Fibroblast of villous mesenchyme (primary cell): ENCODE measurements at places on chromosomes 1 and 21. TPM values are rescaled to one million over a fixed set of nuclear protein-coding genes. Genes with fewer than 3 reads are reported as not detected.

DNA sequence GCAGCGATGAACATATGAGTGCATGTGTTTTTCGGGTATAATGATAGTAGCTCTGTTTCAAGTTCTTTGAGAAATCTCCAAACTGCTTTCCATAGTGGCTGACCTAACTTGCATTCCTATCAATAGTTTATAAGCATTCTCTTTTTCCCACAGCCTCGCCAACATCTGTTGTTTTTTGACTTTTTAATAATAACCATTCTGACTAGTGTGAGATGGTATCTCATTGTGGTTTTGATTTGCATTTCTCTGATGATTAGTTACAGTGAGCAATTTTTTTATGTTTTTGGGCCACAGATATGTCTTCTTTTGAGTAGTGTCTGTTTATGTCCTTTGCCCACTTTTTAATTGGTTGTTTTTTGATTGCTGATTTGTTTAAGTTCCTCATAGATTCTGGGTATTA lies 10.6 kb upstream of the RUNX1 start:
- peak; percentile 79 for DNase-seq

GRCh38 chr1:171061425-171062143 lies 29.1 kb upstream of the FMO3 start:
- DNase-seq: peak; percentile 64

DNA sequence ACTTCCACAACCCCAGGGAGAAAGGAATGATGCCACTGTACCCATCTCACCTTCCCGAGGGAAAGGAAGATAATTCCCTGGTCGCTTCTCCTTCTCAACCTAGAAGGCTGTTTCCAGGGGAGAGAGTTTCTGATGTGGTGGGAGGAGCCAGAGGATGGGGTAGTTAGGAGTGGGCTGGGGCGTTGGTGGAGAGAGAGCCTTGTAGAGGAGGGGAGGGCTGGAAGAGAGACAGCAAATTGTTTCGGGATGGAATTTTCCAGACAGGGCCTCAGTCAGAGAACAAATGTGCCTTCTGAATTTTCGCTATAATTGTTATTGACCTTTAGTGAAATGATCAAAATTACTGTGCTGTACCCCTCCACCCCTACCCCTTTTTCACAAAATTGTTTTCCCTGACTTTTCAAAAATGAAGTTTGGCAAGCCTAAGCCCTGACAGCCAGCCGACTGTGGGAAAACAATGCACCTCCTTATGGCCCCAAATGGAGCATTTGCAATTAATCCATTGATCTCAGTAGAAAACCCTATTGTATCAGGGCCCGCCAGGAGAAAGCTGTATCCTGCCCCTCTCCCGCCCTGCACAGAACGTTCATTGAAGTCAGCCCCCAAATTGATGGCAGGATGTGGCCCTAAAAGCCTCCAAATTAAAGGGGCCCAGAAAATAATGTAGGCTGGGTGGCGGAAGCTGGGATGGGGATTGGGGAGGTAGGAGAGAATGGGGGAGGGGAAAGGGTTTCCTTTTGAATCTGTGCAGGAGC lies 69.1 kb upstream of the JUN start:
- DNase-seq: no peak

- no peak for DNase-seq
Measured at GRCh38 chr1:188590641-188591040, 1761.9 kb downstream of the PLA2G4A start.

DNA sequence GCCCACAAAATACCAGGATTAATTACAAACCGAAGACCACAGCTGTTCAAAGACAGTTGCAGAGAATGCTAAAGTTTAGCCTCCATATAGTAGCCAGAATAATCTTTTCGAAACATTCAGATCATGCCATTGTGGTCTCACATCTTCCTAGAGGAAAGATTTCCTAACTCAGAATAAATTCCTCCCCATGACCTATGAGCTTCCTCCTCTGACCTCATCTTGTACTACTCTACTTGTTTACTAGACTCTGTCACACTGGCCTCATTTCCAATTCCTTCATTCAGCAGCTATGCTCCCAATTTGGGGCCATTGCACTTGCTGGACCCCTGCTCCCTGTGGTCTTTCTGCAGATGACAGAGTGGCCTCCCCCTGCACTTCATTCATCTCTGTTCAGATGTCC lies 71.8 kb upstream of the LRRC53 start:
- DNase-seq: peak; percentile 52

DNA sequence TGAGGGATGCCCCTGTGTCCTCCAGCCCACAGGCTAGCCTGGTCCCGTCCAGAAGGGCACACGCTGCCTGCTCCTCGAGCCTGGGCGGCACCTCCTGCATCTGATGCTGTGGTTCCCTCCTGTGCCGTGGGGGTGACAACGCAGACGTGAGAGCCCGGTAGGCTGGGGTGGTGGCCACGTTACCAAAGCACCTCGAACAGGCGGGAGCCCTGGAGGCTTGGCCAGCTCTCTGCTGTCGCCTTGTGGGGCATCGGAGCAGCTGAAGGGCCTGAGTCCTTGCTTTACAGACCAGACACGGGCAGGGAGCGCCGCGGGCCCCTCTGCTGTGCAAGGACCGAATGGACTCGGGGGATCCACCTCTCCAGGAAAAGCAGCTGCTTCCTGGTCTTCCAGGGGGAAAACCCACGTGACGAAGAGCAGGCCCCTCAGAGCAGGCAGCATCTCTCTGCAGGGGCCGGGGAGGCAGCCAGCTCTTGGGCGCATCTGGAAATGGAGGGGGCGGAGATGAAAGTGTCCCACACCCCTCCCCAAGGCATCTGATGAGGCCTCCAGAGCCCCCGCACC lies 133.3 kb downstream of the NPHP4 start:
- no peak for DNase-seq

DNA sequence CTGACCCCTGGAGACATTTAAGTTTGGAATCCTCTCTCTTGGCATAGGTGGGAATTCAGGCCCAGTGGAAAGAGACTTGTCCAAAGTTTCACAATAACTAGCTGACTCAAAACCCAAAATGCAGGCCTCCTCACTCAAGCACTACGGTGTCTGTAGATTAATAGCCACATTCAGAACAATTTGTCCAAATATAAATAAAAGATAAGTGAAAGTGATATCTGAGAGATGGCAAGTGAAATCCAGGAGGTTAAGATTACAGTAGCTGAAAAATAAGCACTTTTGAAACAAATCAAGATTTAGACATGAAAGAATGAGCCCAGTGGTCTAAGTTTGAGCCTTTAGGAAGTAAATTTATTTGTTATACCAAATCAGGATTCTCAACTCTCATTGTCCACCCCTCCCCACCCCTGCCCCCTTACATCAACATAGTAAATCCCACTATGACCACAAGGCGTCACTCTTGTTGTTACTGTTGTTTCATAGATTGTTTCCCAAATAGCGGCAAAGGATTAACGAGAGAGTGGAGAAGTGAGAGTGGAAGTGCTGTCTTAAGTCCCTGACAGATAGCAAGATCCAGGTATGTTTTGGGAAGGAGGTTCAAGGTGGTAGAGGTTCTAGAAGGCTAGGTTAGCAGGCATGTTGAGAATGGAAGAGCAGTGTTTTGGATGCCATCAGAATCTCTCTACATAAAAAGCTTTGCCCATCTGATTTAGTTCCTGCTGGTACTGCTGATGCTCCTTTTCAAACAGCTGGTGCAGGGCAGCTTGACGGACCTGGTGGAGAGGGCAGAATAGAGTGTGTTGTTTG lies 7.1 kb upstream of the TPM3 start:
- peak; percentile 78 for DNase-seq

- peak; percentile 6 for DNase-seq
Measured at GRCh38 chr1:78687914-78688313, 38.3 kb downstream of the IFI44 start.

DNA sequence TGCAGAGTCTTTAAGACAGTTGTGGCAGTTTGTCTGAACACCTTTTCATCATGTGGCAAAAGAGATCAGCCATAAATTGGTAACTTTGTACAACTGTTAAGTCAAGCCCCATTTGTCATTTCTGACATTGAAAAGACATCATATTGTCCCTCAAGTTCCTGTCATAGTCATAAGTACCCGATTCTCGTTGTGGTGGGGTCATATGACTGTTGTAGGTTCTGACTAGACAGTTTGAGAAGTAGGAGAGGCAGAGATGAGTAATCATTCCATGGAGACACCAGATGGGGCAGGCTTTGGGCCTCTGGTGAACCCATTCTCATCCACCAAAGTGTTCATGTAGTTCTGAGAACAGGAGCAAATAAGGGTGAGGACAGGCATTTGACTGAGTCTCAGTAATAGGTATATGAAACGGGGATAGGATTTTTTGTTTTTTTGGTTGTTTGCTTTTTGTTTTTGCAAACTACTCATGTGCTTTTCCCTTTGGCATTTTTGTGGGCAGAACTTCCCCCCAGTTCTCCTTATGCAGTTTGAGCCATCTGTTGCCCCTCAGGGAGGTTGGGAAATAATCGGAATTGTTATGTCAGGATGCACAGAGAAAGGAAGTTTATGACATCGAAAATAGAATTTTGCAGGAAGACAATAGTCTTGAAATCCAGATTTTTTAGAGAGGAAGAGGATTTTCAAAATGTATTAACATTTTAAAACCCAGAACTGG lies 86.9 kb upstream of the KCNE2 start:
- DNase-seq: peak; percentile 7

GRCh38 chr1:5720936-5721335 lies 271.3 kb downstream of the NPHP4 start:
- DNase-seq: no peak

DNA sequence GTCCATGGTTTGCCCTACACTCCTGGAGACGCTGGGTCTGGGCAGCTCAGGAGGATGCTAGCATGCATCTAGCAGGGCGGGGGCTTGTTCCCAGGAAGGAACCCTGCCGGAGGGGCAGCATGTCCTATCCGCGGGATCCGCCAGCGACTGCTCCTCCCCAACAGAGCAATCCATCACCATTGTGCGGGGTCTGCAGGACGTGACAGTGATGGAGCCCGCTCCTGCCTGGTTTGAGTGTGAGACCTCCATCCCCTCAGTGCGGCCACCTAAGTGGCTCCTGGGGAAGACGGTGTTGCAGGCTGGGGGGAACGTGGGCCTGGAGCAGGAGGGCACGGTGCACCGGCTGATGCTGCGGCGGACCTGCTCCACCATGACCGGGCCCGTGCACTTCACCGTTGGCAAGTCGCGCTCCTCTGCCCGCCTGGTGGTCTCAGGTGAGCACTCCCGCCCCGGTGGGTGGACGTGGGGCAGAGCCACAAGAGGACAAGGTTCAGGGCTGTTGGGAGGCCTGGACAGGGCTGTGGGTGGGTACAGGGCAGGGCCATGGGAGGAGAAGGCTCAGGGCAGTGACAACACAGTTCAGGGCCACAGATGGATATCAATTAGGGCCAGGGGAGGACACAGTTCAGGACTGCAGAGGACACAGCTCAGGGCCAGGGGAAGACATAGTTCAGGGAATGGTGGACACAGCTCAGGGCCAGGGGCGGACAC lies 71.3 kb downstream of the OBSCN start:
- DNase-seq: no peak

GRCh38 chr1:118018060-118018459 lies 88.5 kb downstream of the WDR3 start:
- no peak for DNase-seq

DNA sequence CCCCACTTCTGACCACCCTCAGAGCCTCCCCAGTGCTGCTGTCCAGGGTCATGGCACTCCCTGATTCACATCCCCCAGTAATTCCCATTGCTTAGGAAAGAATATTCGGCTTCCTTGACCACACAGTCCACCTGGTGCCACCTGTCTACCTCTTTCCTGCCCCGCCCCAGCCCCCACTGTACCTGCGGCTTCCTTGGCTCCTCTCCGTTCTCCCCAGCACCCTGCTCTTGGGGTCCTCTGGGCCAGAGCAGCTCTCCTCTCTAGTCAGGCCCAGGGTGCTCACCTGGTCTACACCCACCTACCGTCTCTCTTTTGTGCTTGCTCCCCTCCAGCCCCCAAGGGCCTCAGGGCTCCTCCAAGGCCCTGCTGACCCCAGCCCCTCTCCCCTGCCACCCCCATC lies 142.6 kb downstream of the PEX14 start:
- no peak for DNase-seq

- DNase-seq: no peak
Measured at GRCh38 chr1:205577874-205578658, 53.7 kb downstream of the ELK4 start.

DNA sequence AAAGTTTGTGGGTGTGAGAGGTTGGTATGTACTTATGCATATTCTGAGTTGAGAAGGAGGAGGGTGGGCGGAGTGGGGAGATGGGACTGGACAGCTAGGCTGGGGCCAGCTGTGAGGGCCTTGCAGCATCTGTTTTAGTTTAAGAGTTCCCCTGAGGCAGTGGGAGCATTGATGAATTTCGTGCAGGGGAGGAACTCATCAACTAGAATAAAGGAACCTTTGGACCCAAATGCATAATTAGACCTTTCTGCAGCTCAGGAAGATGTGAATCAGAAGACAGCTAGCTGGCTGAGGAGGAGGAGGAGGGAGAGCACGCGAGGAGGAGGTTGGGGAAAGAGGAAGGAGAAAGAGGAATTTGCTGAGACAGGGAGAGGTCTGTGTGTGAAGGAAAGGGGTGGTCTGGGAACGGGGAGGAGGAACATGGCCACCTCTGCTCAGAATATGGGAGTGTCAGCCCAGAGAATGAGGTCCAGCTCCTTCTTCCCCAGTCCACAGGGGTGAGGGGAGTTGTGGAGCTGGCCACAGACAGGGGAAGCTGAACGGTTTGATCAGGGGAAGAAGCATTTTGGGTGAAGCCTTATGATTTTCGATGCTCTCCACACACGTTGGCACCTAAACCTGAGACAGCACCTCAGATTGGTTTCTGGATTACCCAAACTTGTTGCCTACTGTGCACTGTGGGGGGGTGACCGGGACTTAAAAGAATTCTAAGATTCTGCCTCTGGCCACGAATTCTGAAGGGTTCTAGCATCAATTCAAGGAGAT lies 27.7 kb downstream of the MYOG start:
- peak; percentile 63 for DNase-seq

DNA sequence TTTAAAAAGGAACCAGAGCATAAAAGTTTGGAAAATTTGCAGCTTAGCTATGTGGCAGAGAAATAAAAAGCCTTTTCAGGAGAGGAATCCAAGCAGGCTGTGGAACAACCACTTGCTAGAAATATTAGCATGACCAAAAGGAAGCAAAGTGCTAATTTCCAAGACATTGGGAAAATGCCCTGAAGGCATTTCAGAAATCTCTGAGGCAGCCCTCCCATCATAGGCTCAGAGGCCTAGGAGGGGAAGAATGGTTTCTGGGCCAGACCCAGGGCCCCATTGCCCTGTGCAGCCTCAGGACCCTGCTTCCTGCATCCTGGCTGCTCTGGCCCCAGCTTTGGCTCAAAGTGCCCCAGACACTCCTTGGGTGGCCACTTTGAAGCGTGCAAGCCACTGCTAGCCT lies 56.8 kb downstream of the TENT5C start:
- no peak for DNase-seq

DNA sequence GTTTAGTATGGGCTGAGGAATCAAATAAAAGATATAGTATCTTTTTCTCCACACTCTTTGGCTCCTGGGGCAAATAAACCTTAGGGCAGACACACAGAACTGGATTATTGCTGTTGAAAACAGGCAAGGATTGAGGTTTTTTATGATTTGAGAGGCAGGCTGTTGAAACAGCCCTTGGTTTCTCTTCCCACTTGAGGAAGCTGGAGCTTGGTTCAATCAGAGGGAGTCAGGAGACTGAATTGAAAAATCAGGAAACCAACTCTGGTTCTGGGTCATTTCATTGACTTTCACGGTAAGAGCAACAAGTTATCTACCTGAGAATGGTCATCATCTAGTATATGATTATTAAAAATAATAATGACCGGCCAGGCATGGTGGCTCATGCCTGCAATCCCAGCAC lies 108.4 kb downstream of the CNIH3 start:
- no peak for DNase-seq

- no peak for DNase-seq
Measured at GRCh38 chr1:241640867-241641622, 876 bp upstream of the CHML start.

The CD52 gene
- not detected in 2 replicates for total RNA-seq

The IQCC gene
- total RNA-seq: 0.86 and 2.3 TPM in 2 replicates

The BCL2L15 gene
- under 0.01 and 0.32 TPM in 2 replicates for total RNA-seq

The MIXL1 gene
- total RNA-seq: 0.43 TPM in 1 of 2 replicates, not detected in the other

The C4BPB gene
- 0.32 TPM in 1 of 2 replicates, not detected in the other for total RNA-seq
